ENCODE measurements at places on chromosomes 5 and 9.

DNA sequence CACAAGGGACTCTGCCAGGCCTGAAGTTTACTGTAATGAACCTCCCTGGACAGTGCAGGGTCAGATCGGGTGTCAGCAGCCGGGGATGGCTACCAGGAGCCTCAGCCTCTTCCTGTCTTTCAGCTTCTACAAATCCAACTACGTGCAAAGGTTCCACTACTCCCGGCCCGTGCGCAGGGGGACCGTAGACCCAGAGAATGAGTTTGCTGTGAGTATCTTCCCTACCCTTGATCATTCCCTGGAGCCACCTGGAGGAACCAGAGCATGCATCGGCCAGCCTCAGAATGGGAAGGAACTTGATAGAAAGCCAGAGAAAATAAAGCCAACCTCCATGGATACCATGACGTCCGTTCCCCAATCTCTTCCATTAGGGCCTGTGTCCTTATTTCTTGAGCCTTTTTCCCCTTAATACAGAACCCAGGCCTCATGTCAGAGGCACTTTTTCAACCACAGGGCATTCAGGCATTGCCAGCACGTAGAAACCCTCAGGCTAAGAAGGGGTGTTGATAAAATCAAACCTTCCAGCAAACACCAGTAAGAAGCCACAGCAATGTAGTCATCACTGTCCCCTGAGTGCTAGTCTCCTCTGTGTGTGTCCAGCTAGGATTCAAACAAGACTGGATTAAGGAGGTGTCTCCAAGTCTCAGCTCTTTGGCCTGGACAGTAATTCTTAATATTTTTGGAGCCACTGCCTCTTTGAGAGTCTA, 49.0 kb upstream of the FOXI1 start:
- DNase-seq = no peak

DNA sequence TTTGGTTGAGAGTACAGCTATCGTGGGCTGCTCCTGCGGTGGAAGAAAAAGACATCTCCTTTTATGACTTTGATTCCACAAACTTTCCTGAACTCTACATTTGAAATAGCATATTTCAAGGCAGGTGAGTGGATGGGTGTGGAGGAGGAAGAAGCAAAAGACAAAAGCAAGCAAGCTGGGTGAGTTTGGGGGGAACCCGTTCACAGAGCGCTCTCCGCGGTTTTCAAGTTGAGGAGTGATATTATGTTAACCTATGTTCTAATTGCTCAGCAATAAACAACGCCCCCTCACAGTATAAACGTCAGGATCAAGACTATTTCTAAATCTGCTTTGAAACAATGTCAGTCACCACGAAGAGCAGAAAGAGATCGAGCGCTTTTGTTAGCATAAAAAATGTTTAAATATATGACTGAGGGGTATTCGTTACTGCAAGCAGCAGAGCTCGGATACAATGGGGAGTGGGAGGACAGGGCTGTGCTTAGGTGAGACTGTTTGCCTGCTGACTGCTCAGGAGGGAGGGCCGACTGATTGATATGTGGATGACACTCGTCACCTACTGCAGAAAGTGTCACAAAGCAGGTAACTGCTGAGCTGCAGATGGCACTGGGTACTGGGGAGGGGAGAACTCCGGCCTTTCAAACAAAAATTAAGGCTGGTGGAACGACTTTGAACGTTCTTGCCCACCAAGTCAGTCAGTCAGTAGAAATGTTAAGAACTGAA, 236.5 kb downstream of the DRD1 start:
- DNase-seq = no peak

- no peak for DNase-seq
These were observed 370.7 kb upstream of the IRX2 start for GRCh38 chr5:3122216-3122615.

DNA sequence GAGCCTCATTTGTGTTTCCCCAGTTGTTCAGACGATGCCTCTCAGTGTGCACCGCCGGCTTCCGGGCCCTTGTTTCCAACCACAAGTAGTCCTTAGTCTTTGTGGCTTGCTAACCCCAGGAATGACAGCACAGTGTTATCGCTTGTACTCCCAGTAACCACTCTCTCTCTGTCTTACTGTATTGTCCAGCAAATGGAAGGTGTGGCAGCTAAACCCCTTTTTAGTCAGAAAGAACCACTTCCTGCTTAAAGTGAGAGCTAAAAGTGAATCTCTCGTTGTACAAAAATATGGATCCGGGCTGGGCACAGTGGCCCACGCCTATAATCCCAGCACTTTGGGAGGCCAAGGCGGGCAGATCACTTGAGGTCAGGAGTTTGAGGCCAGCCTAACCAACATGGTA, 61.3 kb downstream of the ENC1 start:
- DNase-seq = peak; percentile 43

GRCh38 chr5:118533156-118533555, 455.2 kb downstream of the DTWD2 start:
- DNase-seq = no peak

- no peak for DNase-seq
These were observed 123.0 kb upstream of the MEF2C start for GRCh38 chr5:89005990-89006389.

DNA sequence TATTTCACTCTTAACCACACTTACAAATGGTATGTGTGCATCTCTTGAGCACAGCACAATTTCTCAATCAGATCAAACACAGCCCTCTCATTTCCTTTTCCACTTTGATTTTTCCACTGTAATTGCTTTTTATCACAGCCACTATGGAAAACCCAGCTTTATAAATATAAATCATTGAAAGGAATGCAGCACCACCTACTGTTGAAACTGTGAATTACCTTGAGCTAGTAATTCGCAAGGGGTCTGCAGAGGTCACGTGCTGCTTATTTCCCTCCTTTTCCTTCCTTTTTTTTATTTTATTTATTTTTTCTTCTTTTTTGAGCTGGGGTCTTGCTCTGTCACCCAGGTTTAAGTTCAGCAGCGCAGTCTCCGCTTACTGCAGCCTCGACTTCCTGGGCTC, 76.9 kb downstream of the CDH6 start:
- no peak for DNase-seq

DNA sequence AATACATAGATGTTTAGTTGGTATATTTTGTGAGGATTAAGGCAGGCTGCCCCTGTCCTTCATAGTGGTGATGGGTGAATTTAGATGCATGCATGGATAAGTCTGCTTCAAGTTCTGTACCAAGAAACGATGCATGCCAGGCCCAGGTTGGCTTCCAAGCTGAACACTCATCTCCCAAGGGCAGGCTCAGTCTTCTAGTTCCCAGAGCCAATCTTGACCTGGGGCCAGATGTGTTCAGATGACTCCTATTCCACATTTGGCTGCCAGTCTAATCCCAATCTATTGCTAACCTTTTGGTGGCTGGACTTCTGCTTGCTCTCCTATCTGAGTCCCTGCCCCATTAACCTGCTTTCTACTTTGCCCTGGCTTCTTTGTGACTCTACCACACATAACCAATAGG, 18.5 kb upstream of the SNAPC3 start:
- DNase-seq = no peak
